Stimulated activated CD8-positive, alpha-beta memory T cell treated with anti-CD3 and anti-CD28 coated beads, Interleukin-15, amount 100 ng/mL, for 24 hours (primary cell): ENCODE measurements at places on chromosomes 6 and 20.
A peak's percentile ranks its signal among the peaks of the same experiment; 100 is the strongest.

- no peak for DNase-seq
Measured at GRCh38 chr6:139801571-139802321, 427.3 kb upstream of the CITED2 start.

GRCh38 chr6:35728683-35729678 lies 7.9 kb upstream of the ARMC12 start:
- no peak for DNase-seq

- DNase-seq: no peak
Measured at GRCh38 chr6:71420095-71420692, 131.6 kb downstream of the OGFRL1 start.

DNA sequence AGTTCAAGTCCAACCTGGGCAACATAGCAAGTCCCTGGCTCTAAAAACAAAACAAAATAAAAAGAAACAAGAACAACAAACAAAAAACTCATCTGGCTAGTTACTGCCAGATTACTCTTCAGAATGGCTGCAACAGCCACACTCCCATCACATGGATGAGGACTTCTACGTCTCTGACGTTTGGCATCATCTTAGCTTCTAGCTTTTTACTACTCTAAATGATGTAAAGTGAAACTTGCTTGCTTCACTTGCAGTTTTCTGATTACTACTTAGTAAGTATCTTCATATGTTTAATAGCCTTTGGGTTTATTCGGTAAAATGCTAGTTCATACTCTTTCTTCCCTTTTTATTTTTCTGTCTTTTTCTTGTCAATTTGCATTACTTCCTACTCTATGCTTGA lies 161.1 kb upstream of the CARMIL1 start:
- no peak for DNase-seq

GRCh38 chr20:36895036-36895435 lies 19.1 kb downstream of the TLDC2 start:
- no peak for DNase-seq

GRCh38 chr20:22418738-22419137 lies 165.6 kb downstream of the FOXA2 start:
- no peak for DNase-seq

DNA sequence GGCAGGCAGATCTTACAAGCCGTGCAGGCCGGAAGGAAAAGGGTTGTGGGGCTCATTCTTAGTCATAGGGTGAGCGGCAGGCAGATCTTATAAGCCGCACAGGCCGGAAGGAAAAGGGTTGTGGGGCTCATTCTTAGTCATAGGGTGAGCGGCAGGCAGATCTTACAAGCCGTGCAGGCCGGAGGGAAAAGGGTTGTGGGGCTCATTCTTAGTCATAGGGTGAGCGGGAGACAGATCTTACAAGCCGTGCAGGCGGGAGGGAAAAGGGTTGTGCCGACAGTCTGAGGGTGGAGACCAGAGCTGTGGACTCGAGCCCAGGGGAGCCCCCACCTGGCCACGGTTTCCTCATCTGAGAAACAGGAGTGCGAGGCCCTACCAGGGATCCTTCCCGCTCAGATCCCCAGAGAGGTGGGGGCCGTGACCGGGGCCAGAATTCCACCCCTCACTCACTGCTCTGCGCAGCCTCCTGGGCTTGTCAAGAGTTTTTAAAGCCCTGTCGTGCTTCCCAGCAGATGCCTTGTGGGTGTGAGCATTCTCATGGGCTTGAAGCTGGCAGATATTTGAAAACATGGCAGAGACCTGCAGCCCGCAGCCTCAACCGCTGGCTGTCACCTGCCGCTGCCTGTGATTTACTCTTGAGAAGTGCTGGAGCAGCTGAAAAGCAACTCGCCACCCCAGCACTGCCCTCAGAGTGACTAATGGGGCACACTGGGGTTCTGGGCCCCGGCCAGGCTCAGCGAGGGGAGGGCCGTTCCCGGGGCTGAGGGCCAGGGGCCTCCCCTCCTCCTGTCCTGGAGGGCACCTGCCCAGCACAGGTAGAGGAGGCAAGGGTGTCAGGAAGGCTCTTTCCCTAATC lies 31.9 kb downstream of the NTSR1 start:
- DNase-seq: no peak

DNA sequence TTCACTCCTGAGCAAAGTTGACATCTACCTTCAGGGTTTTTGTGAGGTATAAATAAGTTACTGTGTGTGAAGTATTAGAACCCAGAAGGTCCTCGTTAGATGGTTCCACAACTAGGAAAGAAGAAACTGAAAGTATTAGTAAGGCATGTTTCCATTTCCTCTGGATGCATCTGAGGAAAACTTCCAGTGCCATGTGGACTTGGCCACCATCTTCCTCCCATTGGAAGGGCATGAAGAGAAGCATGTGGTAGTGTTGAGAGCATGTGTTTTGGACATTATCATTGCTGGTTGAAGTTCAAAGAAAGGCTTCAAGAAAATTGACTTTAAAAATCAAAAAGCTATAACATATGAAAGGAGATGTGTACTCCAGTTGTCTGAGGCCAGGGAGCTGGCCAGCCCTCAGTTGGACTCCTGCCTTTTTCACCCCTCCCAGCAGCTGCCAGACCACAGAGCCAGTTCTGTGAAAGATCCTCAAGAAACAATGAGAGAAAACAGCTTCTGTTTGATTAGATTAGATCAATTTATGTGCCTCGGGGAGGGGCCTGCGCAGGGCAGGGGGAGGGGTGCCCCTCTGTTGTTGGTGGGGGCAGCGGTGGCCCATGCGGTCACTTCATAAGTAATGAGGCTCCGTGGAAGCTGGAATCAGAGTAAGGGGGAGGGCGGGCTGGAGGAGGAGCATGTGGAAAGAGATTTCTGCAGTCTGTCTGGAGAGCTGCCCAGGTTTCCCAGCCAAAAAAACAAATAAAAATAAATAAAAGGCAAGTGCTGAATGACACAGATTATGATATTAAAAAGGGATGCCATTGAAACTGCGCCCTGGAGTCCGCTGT lies 154.0 kb downstream of the JARID2 start:
- no peak for DNase-seq

DNA sequence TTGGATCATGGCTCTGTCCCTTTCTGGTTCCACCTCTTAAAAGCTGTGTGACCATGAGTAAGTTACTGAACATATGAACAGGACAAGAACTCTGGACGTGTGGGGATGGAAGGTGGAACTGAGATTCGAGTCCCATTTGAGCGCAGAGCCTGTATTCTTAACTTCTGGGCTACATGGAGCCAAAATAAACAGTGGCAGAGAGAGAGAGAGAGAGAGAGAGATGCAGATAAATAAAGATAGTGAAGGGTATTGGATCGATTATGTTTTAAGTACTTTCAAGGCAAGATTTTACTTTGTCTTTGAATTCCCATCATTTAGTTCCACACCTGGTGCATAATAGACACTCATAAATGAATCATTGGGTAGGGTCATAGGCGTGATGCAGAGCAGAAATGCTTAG lies 39.7 kb downstream of the SLC35D3 start:
- DNase-seq: no peak

- no peak for DNase-seq
Measured at GRCh38 chr6:36038120-36038876, 10.7 kb downstream of the MAPK14 start.

- no peak for DNase-seq
Measured at GRCh38 chr6:151998784-151999183, 191.3 kb downstream of the ESR1 start.

GRCh38 chr6:52686878-52687699 lies 16.2 kb downstream of the TMEM14A start:
- no peak for DNase-seq

DNA sequence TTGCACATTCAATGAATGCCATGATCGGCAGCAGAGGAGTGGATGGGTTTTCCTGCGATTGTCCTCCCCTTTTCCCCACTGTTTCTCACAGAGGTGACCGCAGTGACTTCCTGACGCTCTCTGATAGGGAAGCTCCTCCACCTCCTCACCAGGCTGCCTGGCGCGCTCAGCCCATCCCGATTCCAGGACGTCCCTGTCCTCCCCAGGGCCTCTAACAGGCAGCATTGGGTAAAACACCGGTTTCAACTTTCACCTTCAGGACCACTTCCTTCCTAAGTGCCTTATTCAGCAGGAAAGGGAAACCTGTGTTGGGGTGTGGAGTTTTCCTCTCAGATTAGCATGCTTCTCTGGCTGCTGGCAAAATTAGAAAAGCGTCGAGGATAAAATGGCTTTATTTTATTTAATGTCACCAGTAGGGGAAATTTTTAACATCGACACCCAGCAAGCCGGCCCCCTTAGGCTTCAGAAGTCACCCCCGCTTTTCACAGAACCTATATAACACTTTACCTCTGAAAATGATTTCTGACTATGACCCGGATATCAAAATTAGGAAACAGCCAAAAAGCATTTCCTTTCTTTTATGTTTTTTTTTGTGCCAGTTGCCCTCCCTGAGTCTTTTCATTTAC lies 570.4 kb upstream of the GJE1 start:
- DNase-seq: no peak

GRCh38 chr6:36571122-36572043 lies 22.8 kb upstream of the SRSF3 start:
- DNase-seq: no peak

DNA sequence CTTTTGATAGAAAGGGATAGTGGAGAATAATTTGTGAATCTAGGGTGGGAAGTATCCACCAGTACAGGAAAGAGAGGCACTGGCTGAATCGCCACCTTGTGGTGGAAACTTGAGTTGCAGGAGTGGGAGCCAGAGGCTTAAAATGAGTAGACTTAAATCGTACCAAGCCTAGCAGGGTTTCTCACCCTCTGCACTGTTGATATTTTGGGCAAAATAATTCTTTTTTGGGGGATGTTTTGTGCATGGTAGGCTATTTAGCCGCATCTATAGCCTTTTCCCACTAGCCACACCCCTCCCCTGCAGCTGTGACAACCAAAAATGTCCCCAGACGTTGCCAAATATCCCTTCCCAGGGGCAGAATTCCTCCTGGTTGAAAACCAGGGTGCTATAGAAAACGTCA lies 119.1 kb downstream of the DHX35 start:
- peak; percentile 64 for DNase-seq
